ENCODE measurements at places on chromosomes 1 and 21.

DNA sequence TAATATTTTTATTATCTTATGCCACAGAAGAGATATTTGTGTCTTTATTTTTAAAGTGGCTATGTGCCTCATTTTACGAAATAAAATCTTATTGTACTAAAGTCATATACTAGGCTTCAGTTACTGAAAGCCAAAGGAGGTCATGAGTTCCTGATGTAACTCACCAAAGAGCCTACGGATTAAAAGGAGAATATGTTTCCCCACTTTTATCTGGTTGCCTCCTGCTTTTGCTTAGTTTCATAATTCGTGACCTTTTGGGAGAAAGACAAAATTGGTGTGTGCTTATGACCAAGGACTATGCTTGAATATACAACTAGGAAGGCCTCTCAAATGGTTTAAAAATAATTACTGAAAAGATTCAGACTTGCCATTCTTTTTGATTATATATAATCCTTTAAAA, 18.2 kb upstream of the AHCTF1 start:
- no peak for DNase-seq

DNA sequence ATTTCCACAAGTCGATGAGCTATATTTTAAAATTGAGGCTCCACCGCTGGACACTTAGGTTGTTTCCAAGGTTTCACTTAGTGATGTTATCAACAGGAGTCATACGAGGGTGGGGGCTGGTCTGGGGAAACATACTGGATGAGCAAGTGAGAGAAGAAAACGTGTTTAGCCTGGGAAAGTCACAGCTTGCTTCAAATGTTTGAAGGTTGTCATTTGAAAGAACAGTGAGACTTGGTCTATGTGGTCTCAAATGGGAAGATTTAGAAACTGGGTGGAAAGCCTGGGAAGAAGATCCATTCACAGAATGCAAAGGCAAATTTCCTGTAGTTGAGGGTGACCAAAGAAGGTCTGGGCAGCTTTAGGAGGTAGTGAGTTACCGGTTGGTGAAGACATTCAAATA, 9.9 kb upstream of the DYRK1A start:
- no peak for DNase-seq

DNA sequence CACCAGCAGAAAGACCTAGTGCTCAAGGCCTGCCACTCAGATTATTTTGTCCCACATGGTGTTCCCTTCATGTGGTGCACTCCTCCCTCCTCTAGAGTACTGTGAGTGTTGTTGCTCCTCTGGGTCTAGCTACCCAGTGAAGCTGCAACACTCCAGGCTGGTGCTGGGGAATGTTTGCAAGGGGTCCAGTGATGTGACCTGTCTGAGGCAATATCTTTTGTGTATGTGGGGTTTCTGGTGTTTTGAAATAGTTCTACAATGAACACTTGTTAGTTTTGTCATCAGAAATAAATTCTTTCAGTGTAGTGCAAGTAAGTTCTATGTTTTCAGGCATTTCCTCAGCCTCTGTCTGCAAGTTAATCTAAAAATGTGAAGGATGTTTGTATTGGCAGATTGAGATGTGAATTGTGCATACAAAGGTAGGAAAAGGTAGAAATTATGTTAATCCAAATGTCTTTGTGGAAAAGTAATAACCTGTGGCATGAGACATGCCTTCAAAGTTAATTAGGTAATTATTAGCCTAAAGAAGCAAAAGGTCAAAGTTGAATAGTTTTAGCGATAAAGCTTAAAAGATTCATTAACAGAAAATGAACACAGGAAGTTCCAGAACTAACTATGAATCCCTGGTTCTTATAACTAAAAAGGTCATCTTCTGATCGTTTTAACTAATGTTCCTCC, 616.8 kb downstream of the LTN1 start:
- DNase-seq = no peak

- DNase-seq = no peak
Measured at GRCh38 chr1:196380316-196380715, 227.9 kb downstream of the KCNT2 start.

- DNase-seq = no peak
Measured at GRCh38 chr1:217881131-217881543, 250.0 kb downstream of the SPATA17 start.

GRCh38 chr1:162381941-162382750, 618 bp downstream of the C1orf226 start:
- DNase-seq = no peak

DNA sequence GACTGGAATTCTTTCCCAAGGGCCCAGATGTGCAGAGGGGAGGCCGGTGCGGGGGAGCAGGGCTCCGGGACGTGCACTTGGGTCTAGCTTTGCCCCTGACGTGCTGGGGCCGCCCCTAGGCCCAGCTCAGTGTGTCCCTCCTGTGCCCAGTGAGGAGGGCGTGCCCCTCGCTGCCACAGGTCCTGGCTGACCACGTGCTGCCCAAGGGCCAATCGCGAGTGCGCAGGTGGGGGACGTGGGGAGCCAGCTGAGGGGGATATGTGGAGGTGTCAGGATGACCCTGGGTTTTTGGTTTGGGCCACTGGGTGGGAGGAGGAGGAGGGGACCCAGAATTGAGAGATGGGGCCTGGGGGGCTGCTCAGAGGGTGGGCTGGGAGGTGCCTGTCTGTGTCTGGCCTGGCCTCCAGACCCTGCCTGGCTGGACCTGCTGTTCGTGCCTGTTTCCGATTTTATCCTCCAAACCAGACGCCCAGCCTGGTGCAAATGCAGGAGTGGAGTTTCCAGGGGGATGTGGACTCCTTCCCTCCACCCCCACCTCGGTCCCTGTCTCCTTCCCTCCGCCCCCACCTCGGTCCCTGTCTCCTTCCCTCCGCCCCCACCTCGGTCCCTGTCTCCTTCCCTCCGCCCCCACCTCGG, 6.1 kb upstream of the RNF223 start:
- no peak for DNase-seq

DNA sequence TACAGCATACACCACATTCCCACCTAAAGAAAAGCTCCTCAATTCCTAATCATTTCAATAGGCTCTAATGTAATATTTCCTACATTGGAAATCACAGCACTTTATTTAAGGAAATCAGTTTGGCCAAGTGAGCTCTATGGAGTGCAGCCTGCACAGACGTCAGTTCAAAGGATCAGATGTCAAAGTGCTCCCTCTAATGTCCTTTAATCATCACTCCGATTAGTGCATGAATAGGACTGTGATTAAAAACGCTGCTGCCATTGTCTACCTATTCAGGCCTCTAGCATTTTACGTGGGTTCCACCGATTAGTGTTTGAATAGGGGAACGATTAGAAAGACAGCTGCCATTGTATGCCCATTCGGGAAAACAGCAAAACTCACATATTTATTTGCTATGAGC, 50.2 kb downstream of the DPYD start:
- no peak for DNase-seq

DNA sequence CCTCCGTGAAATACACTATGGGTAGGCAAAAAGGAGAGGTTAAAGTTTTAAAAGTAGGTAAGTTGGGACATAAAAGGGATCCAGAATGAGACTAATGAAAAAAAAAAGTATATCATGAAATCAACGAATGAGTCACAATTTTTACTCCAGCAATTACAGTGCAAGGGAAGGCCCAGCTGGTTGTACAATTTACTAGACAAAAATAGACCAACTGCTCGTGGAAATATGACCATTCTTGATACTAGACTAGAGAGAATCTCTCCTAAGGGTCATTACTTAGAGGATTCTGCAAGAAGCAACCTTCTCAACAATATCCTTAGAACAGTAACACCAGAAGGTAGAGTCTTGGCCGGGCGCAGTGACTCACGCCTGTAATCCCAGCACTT, 55.1 kb upstream of the EFHD2 start:
- no peak for DNase-seq

DNA sequence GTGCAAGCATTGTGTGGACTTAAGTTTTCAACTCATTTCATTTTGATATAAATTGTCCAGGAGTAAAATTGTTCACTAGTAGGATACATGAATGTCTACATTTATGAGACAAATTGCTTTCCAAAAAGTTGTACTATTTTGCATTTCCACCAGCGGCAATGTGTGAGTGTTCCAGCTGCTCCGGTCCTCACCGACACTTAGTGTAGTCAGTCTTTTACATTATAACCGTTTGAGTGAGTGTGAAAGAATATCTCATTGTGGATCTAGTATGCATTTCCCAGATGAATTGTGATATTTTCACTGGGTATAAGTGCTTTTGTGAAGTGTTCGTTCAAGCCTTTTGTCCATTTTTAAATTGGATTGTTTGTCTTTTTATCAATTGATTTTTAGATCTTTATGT, 111.5 kb upstream of the ARHGEF16 start:
- no peak for DNase-seq

DNA sequence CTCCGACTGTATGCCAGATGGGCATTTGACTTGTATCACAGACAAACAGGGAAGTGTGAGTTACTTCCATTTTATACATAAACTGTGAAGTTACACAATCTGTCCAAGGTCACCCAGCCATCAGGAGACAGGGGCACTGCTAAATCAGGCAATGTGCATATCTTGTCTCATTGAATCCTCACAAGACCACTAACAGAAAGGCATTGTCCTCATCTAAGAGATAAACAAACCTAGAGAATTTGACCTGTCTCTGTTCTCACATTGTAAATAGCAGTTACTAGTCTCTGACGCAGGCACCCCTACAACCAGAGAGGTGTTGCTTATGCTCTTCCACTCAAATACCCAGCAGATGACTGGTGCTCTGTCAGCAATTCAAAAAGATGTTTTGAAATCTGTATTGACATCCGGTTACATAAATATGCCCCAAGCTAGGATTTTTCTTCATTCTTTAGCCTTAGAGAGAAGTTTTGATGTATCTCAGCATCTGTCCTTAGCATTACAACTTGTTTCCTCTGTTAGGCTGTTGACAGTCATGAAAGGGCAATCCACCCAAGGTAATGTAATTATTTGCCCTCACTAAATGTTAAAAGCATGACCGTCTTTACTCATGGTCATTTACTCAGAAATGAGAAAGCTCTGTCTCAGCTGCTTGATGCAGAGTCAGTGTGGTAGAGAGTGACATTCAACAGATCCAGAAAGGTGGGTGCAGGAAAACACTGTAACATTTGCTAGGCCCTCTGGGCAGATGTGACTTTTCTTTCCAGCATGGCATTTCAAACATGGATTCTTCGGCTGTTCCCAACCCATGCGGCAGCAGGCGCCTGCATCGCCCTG, 51.9 kb upstream of the ZNF326 start:
- no peak for DNase-seq

- no peak for DNase-seq
Measured at GRCh38 chr1:181059435-181059834, 25.7 kb downstream of the MR1 start.

GRCh38 chr1:233138788-233139585, 156.5 kb downstream of the PCNX2 start:
- no peak for DNase-seq

DNA sequence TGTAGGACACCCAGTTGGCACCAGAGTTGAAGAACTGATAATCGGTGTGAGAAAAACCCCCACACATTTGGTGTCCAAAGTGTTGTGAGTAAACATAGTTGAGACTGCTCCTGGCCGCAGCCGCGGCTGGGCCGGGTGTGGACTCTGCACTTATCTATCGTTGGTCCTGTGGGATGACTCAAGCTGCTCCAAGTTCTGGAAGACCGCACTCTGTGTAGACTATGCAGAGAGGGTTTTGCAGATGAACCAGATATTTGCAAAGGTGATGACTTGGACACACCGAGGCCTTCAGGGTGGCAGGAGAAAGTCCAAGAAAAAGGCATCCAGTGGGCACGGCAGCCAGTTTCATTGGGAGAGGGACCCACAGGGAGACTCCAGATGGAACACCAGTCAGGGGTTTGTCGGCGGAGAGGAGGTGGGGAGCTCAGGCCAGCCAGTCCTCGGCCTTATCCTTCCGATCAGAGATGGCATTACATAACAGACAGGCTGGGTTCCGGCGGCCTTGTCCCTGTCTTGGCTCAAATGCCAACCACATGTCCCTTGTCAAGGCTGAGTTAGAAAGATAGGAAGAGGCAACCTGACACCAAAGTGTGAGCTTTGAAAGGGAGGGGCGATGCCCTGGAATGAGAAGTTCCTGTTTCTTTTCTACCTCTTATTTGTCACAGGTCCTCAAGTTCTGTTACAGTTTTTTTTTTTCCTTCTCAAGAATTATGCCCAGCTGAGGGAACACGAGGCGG, 21.1 kb downstream of the C2CD2 start:
- no peak for DNase-seq

GRCh38 chr1:89611721-89612120, 21.2 kb upstream of the LRRC8C start:
- DNase-seq = no peak

DNA sequence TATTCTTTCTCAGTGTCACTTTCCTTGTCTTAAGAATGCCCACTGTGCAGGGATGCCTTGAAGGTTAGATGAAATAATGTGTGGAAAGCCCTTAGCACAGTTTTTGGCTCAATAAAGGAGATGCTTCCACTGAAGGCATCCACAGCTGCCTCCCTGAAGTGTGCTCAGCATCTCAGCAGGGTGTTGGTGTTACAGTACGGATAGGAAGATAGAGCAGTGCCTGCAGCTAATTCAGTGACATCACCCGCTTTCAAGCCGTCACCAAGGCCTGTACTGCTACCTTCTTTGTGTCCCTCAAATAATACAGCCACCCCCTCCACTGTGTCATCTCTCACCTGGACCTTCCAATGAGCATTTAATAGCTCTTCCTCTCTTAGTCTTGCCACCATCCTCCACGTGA, 59.0 kb downstream of the NDUFS5 start:
- DNase-seq = no peak

- no peak for DNase-seq
Measured at GRCh38 chr1:171869097-171869496, 27.8 kb downstream of the DNM3 start.

DNA sequence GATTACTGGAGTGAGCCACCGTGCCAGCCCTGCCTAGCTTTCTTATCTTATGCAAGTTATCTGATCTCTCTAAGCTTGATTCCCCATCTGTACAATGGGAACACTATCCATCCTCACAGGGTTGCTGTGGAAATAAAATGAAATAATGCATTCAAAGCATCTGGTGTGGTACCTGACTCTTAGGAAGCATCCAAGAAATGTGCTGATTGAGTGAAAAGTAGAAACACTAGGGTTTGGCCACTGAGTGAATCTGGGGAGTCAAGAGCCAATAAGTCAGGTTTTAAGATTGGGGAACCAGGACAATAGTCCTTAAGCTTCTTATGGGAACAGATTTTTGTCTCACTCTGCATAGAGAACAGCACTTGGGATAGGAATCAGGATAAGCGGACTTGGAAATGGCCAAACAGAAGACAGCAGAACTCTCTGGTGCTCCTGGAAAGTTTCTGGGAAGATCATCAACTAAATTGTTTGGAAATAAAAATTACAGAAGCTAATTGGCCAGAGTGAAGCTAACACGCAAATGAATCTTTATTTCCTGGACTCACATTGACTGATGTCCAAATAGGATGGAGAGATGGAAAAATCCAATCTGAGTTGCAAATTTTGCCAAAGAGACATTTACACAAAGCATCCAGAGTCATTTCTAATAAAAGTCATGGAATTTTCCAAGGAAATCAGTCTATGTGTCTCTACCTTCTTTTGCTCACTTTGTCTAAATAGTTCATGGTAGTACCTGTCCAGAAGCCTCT, 3.3 kb downstream of the PAFAH2 start:
- no peak for DNase-seq

Measured in cortex of kidney (tissue), 1 donor.